Stimulated activated CD4-positive, alpha-beta T cell treated with anti-CD3 and anti-CD28 coated beads, Interleukin-1b, Interleukin-23, amount 100 ng/mL, for 4 hours (primary cell): ENCODE measurements at places on chromosomes 12 and 14.
A peak's percentile ranks its signal among the peaks of the same experiment; 100 is the strongest.

- DNase-seq, result no peak
Observed at GRCh38 chr14:49766839-49767238, 1.1 kb upstream of the KLHDC2 start.

GRCh38 chr12:113088971-113089756 is 32.6 kb downstream of the DTX1 start:
- DNase-seq, result peak; percentile 37

DNA sequence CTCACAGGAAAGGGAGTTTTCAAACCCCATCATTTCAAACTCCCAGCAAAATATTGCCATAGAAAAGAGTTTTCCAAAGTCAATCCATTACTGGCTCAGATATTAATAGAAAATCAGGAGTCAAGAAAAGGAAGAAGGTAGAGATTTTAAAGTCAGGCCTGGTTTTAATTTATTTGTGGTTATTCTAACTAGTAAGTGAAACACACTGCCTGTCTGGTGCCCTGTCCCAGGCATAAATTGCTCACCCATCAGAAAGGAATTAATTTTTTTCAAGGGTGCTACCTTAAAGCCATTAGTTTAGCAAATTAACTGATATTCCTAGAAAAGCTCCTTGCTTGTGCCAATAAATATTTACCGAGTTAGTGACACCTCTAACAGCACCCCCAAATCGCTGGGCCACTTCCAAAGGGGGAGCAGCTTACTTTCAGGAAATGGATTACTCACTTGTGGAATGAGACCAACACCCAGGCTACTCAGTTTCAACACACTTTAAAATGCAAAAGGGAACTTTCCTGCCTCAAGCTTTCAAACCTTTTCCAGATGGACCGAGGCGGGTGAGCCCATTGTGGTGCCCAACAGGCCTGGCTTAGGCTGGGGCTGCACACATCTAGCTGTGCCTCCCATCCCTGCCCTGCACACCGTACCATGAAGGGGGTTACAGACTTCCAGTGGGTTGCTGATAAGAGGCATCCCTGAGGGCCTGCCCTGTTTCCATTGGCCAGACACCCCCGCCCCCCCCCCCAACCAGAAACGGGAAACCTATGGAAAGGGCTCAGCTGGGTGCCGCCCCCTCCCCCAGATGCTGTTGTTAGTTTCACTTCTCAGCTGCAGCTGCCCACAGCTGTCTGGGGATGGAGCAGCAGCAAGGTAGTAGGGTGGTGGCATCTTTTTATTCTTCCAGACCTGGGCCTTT is 117.2 kb downstream of the SAMD4A start:
- no peak for DNase-seq

- DNase-seq, result no peak
Observed at GRCh38 chr12:2583091-2583497, 211.7 kb upstream of the FKBP4 start.

DNA sequence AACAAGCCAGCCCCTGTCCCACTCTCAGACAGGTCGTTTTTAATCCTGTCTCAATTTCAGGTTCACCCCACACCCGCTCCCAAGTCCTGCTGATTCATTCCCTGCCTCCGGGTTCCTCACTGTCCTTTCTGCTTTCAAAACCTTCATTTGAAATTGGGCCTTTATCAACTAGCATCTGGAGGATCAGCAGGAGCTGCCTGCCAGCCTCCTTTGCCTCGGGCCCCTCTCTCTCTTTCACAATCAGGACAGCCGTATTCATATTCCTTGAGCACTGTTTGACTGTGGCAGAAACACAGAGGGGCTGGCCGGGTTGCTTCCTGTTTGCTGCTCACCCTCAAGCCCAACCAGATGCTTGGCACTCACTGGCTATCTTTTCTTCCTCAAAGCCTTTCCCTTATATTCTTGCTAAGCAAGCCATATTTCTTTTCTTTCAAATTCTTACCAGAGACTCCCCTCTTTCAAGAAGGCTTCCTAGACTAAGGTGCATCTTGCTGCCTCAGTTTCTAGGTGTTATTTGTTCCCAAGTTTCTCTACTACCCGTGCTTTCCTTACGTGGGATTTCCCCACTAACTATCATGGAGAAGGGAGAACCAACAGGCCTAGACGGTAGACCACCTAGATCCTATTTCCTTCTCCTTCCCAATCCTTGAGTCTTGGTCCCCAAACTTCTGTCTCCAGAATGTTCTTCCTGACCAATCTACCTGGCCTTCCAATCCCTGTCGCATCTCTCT is 3.0 kb downstream of the GALNT6 start:
- DNase-seq, result no peak

- DNase-seq, result no peak
Observed at GRCh38 chr14:24390701-24391468, 7.9 kb upstream of the NYNRIN start.

DNA sequence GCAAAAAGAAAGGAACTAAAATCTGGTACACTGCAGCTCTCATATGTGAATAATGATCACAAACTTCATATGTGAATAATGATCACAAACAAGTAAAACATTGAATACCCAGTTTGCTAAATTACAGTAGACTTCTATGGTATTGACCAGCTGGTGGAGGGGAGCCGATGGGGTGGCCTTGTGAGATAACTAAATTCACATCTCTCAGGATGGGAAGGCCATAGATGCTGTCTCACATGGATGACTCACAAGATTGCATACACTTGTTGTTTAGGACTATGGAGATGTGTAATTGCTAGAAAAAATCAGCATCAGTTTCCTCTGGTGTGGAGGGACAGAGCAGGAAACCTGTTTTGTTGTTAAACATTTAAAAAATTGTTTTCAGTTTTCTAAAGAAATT is 49.2 kb downstream of the ACACB start:
- no peak for DNase-seq

- DNase-seq, result no peak
Observed at GRCh38 chr12:77625441-77625840, 205.3 kb upstream of the NAV3 start.
